ENCODE measurements at places on chromosomes 4 and X. TPM values are rescaled to one million over a fixed set of nuclear protein-coding genes. Genes with fewer than 3 reads are reported as not detected.

Gene PDLIM5
- total RNA-seq: 28.4 TPM

Gene CFP
- 0.17 TPM for total RNA-seq

Gene EMD
- 23.4 TPM for total RNA-seq

Gene SYP
- 0.17 TPM for total RNA-seq

Gene IBSP
- not detected for total RNA-seq

Gene SCFD2
- 12.3 TPM for total RNA-seq

Gene ESX1
- total RNA-seq: not detected

Gene EXOSC9
- 15.5 TPM for total RNA-seq

Gene NOX1
- total RNA-seq: not detected

Gene MAML3
- total RNA-seq: 2.1 TPM

Gene SPANXC
- not detected for total RNA-seq

Gene RBM47
- total RNA-seq: 1.8 TPM

Gene ADAD1
- total RNA-seq: not detected

Gene LANCL3
- total RNA-seq: not detected

Gene SPANXN3
- total RNA-seq: not detected

Gene LRIT3
- total RNA-seq: under 0.01 TPM

Gene CT55
- total RNA-seq: not detected

Gene KIAA1210
- not detected for total RNA-seq

Gene KCND1
- 1.3 TPM for total RNA-seq

Gene KLB
- total RNA-seq: not detected

Gene KDR
- 0.26 TPM for total RNA-seq

Gene ZNF157
- 0.17 TPM for total RNA-seq

Gene MAP7D2
- under 0.01 TPM for total RNA-seq

Gene APBB2
- 25.1 TPM for total RNA-seq

Gene ADGRL3
- total RNA-seq: 0.26 TPM

Gene ADGRG4
- total RNA-seq: not detected

Gene MGAT4D
- total RNA-seq: not detected

Gene SULT1B1
- not detected for total RNA-seq

Gene CSAG3
- not detected for total RNA-seq

Gene UGDH
- total RNA-seq: 85.9 TPM

Gene GAGE12G
- total RNA-seq: not detected

Gene TMEM144
- 2.3 TPM for total RNA-seq

Gene S100G
- not detected for total RNA-seq

Gene LINC00632
- total RNA-seq: 2.1 TPM

Gene PCYT1B
- total RNA-seq: 0.17 TPM

Gene IL21
- not detected for total RNA-seq
